Stimulated activated CD8-positive, alpha-beta memory T cell treated with anti-CD3 and anti-CD28 coated beads, Interleukin-2, amount 100 ng/mL, for 1 hour (primary cell): ENCODE measurements at places on chromosomes 2 and 18.

DNA sequence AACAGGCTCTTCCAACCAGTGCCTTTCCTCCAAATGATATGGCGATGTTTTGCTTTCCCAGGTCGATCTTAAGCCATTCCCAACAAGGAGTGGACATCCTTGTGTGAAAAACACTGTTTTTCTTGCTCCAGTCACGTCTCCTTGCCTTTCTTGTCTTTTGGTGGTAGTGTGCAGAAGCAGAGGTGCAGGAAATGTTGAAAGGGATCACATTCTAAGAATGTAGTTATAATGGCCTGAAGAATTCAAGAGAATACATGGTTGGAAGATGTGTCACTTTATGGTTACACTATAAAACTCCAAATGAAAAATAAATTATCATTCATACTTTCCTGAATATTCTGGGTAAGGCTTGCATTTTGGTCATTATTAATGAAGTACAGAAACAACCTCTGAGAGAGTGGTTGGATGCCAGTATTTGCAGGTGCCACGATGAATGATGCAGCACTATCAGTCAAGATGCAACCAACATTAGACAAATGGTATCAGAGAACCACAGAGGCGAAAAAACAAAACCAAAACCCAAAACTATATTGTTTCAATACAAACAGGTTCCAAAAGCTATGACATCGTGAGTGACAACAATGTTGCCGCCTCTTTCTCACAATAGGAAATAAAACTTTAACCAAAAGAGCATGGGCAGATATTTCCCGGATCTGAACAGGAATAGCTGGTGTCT, 27.5 kb upstream of the POLE4 start:
- DNase-seq: no peak

GRCh38 chr2:225616372-225616771, 216.9 kb downstream of the NYAP2 start:
- no peak for DNase-seq

- DNase-seq: no peak
These were observed 489.2 kb downstream of the SATB2 start for GRCh38 chr2:198968545-198968944.

GRCh38 chr2:141499123-141499522, 631.7 kb downstream of the LRP1B start:
- DNase-seq: no peak

GRCh38 chr2:27208486-27209050, 3.3 kb upstream of the ATRAID start:
- no peak for DNase-seq
